ENCODE measurements at places on chromosomes 1 and 21.

GRCh38 chr1:19315378-19316198, 3.5 kb downstream of the SLC66A1 start:
- DNase-seq, result no peak

GRCh38 chr1:61556631-61557030, 168.3 kb downstream of the TM2D1 start:
- no peak for DNase-seq

- DNase-seq, result no peak
These were observed 730.9 kb upstream of the ADGRL2 start for GRCh38 chr1:81069856-81070255.

- no peak for DNase-seq
These were observed 108.8 kb downstream of the KIAA0319L start for GRCh38 chr1:35448344-35448801.

DNA sequence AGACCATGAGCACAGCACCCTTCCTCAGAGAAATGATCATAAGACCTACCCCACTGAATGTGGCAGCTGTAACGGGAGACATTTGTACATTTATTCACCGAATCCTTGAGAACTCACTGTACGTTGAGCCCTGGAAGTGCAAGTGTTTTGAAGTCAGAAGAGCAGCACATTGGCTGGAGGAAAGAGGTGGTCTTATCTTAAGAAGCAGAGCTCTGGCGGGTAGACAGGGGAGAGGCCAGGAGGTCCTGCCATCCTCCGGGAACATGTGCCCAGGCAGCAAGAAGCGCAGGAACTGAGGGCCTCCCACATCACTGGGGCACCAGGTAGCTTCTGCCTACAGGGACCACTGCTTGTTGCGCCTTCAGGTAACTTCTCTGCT, 169.2 kb upstream of the IRF2BP2 start:
- no peak for DNase-seq

DNA sequence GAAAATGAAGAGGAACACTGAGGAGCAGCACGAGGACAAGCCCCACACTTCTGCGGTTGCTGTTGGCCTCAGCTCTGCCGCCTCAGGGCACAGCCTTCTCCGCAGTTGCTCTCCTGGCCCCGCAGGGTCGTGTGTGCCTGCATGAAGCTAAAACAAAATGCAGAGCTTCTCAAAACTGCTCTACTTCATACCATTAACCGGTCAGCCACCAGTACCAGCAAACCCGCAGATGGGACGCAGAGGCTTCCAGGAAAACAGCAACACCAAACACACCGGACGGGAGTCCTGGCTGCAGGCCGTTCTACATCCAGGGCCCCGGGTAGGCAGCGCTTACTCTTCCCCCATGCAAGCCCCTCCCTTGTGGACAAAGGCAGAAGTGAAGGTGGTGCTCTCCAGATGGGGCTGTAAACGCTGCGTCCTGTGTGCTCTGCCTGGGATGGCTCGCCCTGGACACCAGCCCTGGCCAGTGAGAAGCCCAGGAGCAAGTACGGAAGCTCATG, 7.1 kb upstream of the C1orf159 start:
- no peak for DNase-seq

DNA sequence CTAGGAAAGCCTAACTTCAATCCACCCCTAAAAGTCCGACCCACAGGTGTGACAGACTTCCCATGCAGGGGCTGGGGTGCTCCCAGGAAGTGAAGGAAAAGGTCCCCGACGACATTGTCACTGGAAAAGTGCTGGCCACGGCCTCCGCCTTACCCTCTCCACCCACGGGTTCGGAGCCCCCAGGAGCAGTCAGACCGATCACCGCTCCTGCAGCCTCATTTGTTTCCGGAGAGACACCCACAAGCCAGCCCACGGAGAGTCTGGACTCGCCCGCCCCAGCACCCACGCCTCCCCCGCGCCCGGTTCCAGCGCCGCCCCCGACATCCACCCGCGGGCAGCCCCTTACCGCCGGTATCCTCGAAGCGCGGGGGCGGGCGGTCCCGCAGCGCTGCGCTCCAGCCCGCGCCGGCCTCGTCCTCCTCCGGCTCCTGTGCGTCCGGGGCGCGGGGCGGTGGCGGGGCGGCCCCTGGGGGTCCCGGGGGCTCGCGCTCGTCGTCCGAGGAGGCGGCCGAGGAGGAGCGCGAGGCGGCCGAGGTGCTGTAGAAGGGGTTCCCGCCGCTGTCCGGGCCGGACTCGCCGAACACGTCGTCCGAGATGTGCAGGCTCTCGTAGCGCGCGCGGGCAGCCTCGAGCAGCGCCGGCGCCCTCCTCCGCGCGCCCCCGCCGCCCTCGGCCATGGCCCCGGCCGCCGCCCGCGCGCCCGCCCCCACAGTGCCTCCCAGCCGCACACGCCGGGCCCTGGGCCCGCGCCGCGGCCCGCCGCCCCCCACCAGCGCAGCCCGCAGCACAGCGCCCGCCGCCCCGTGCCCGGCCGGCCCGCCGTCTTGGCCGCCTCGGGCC, 660 bp downstream of the PGBD5 start:
- peak; percentile 19 for DNase-seq

- no peak for DNase-seq
These were observed 1.1 kb downstream of the PLXNA2 start for GRCh38 chr1:208242941-208243526.

DNA sequence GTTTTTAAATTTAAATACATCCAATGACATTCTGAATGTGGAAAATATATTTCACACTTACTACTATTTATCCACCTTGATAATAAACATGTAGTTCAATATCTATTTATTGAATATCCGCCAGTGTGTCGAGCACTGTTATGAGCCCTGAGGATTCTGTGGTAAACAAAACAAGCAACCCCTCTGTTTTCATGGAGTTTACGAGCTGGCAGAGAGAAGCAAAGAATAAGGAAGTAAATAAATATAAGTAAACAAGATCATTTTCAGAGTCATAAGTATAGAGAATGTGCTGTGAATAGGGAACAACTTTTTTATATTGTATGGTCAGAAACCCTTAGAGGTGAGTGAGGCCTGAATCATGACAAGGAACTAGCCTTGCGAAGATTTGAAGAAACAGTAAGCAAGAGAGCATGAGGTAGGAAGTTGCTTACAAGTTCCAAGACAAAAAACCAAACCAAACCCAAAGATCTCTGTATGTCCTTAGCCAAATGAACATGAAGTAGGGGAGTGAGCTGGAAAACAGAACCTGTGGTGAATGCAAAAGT, 6.4 kb upstream of the SERBP1 start:
- no peak for DNase-seq

DNA sequence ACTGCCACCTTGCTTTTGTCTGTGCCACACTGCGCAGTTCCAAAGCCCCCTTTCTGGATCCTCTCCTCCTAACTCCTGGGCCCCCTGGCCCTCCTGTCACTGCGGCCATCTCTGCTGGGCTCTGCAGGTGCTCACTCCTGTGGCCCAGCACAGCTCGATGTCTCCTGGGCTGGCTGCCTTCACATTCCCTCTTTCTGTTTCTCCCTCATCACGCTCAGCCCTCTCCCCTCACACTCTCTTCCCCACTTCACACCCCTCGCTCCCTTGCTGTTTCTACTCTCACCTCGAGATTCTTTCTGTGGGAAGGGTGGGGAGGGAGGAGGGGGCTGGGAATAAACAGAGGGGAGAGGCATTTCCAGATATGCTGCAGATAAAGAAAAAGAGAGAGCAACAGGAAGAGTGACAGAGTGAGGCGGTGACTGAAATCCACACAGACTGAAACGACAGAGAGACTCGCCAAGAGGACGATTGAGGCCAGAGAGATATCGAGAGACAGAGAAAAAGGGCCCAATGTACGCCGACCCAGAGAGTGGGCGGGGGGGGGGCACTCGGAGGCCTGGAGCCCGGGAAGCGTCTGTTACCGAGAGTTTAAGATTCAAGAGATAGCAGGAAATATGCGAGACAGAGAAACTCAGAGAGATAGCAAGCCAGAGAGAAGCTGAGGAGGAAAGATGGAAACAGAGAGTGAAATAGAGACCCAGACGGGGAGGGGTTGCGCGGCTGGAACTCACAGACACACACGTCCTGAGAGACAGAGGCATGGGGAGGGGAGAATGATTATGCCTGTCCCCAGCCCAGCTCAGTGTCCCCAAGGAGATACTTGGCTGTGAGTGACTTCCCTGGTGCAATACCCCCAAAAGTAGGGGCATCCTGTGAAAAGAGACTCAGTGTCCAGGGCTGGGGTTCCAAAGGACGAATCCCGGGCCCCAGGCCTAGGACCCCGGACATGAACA, 666 bp downstream of the CSF3R start:
- no peak for DNase-seq

- no peak for DNase-seq
These were observed 200.4 kb downstream of the HMCN1 start for GRCh38 chr1:185934476-185935189.

- DNase-seq, result no peak
These were observed 183.9 kb downstream of the TOMM20 start for GRCh38 chr1:234944439-234945344.

GRCh38 chr1:100538913-100539835, 1.2 kb downstream of the GPR88 start:
- peak; percentile 26 for DNase-seq

GRCh38 chr1:227869851-227870305, 54.4 kb downstream of the PRSS38 start:
- DNase-seq, result no peak

DNA sequence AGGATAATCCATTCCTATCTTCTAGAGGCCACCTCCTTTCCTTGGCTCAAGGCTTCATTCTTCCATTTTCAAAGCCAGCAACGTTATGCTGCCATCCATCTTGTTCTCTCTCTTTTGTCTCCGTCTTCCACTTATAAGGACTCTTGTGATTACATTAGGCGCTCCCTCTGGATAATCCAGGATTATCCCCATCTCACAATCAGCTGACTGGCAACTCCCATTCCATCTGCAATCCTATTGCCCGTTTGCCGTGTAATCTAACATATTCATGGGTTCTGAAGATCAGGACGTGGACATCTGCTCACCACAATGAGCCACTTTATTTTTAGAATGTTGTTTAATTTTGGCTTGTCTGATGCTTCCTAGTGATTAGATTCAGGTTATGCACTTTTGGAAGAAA, 89.3 kb downstream of the EBNA1BP2 start:
- DNase-seq, result no peak

DNA sequence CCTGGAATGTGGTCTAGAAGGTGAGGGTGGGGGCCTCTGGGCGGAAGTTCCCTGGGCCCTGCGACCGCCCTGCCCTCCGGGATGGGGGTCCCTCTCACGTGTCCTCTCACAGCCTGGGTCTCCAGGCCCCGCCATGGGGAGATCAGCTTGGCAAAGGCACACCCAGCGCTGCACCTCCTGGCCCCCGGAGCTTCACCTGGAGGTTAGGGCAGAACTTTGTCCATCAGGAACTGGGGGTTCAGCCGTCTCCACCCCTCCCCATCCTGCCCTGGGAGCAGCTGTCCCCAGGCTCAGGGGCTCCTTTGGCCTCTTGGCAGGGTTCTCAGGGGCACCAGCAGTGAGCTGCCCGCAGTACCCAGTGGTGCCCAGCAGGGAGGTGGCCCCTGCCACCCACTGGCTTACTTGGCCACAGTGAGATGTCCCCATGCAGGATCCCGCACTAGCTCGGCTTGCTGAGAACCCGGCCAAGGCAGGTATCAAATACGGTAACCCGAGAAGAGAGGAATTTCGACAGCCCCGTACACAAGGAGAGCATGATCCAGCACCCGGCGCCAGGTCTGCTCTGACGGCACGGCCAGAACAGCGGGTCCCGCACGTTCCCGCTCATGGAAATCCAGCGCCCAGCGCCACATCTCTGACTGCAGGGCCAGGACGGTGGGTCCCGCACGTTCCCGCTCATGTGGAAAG, 36.7 kb downstream of the RRP1 start:
- no peak for DNase-seq

- DNase-seq, result no peak
These were observed 8.5 kb upstream of the MYBPHL start for GRCh38 chr1:109315288-109315687.

- DNase-seq, result no peak
These were observed 76.9 kb downstream of the ZC3H11B start for GRCh38 chr1:219536038-219536437.

- no peak for DNase-seq
These were observed 123.9 kb downstream of the CYYR1 start for GRCh38 chr21:26449161-26449560.

GRCh38 chr1:9014475-9015375, 11.5 kb downstream of the SLC2A7 start:
- no peak for DNase-seq

- DNase-seq, result no peak
These were observed 395.4 kb downstream of the MATN1 start for GRCh38 chr1:30328100-30328370.
